ENCODE measurements at places on chromosomes 2 and 18. TPM values are rescaled to one million over a fixed set of nuclear protein-coding genes. Genes with fewer than 3 reads are reported as not detected.

GRCh38 chr18:79857082-79857671 lies 59.4 kb downstream of the KCNG2 start:
- peaks cover 62% of the 10 kb centered on the region for H3K27me3 ChIP-seq
- H3K4me1 ChIP-seq, result no peaks in the 10 kb centered on the region
- no peak overlapping the region for H3K4me3 ChIP-seq
- no peak overlapping the region for H3K27ac ChIP-seq
- no peak for DNase-seq
- no peaks in the 10 kb centered on the region for H3K36me3 ChIP-seq

CCDC141 gene
- total RNA-seq, result 12.3 TPM

- H3K4me1 ChIP-seq, result no peaks in the 10 kb centered on the region
- H3K27me3 ChIP-seq, result no peaks in the 10 kb centered on the region
- no peaks in the 10 kb centered on the region for H3K36me3 ChIP-seq
- no peak for DNase-seq
- H3K27ac ChIP-seq, result no peak overlapping the region
Observed at GRCh38 chr2:159811232-159811631, 13.2 kb upstream of the CD302 start.

CRACDL gene
- total RNA-seq, result 2.5 TPM

DNA sequence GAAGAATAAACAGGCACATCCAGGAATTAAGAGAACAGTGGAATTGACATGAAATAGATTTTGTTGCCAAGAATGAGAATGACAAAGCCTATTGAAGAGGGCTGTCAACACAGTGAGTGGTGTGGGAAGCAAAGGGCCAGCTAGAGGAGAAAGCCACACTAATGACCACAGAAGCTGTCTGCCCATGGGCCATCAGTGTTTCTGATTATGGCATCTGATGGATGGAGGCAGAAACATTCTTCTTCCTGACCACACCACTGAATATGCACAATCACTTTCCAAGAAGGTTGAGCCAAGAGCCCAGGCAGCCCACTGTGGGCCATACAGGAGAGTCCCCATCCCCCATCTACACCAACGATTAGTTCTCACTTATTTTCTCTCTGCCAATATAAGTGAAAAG lies 146.0 kb upstream of the SH3BP4 start:
- no peaks in the 10 kb centered on the region for H3K4me1 ChIP-seq
- H3K36me3 ChIP-seq, result no peaks in the 10 kb centered on the region
- no peak for DNase-seq

GRCh38 chr2:2332381-2332780 lies 1.3 kb upstream of the MYT1L start:
- H3K27ac ChIP-seq, result no peak overlapping the region
- no peaks in the 10 kb centered on the region for H3K36me3 ChIP-seq
- no peaks in the 10 kb centered on the region for H3K4me1 ChIP-seq
- no peaks in the 10 kb centered on the region for H3K27me3 ChIP-seq

DNA sequence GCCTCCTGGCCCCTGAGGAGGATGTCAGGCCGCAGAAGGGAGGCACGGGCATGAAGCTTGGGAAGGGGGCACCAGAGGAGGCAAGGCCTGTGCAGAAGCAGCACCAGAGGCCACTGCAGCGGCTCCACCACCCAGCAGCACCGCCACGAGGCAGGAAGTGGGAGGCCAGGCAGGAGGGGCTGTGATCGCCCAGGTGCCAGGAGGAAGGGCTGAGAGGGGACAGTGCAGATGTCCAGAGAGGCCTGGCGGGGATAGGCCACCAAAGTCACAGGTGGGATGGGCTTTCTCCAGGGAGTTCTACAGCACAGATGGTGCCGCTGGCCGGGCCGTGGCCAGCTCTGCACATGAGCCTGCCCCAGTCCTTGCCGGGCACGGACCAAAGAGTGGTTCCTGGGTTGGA lies 6.0 kb upstream of the ALPI start:
- no peak overlapping the region for H3K4me3 ChIP-seq
- H3K4me1 ChIP-seq, result no peaks in the 10 kb centered on the region
- no peaks in the 10 kb centered on the region for H3K36me3 ChIP-seq

GRCh38 chr2:88967844-88968243 lies 276.4 kb downstream of the RPIA start:
- H3K4me1 ChIP-seq, result no peaks in the 10 kb centered on the region
- H3K27me3 ChIP-seq, result no peaks in the 10 kb centered on the region
- no peaks in the 10 kb centered on the region for H3K36me3 ChIP-seq
- DNase-seq, result no peak
- H3K27ac ChIP-seq, result no peak overlapping the region

- H3K36me3 ChIP-seq, result no peaks in the 10 kb centered on the region
- no peak overlapping the region for H3K4me3 ChIP-seq
- no peaks in the 10 kb centered on the region for H3K4me1 ChIP-seq
Observed at GRCh38 chr2:67773851-67774250, 289.0 kb downstream of the C1D start.

VAMP5 gene
- 95.0 TPM for total RNA-seq

- DNase-seq, result no peak
- no peaks in the 10 kb centered on the region for H3K4me1 ChIP-seq
Observed at GRCh38 chr2:13611939-13612338, 895.2 kb downstream of the TRIB2 start.

GRCh38 chr2:59223742-59224141 lies 982.6 kb upstream of the FANCL start:
- no peaks in the 10 kb centered on the region for H3K27me3 ChIP-seq
- DNase-seq, result no peak
- H3K4me1 ChIP-seq, result no peaks in the 10 kb centered on the region
- no peak overlapping the region for H3K27ac ChIP-seq
- H3K4me3 ChIP-seq, result no peak overlapping the region
- no peaks in the 10 kb centered on the region for H3K36me3 ChIP-seq
